Motor neuron (in vitro differentiated cells): ENCODE measurements at places on chromosomes 7 and 10. TPM values are rescaled to one million over a fixed set of nuclear protein-coding genes. Genes with fewer than 3 reads are reported as not detected.

DNA sequence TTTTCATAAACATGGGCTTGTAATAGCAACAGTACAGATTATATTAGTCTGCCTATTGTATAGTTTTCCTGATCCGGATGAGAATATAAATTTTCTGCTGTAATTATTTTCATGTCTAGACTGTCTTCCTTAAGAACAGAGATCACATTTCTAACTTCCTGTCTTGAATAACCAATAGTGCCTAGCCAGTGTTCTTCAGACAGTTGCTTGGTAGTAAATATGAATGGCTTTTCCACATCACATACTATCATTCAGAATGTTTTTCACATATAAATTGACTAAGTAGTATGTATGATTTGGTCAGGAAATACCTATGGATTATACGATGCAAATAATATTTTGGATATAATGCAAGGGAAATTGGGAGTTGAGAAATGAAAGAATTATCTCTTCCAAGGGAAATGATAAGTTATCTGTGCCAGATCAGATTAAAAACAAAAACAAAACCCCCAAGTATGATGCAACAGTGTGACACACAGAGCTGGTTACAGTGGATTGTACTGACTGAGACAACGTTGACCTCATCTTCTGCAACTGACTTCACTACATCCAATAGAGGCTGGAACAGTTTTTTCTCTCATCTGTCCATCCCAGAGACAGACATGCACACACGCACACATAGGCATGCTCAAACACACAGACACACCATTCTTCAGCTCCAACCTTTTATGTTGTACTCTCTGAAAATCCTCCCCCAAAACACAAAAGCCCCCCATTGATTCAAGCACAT lies 16.4 kb downstream of the ITGA8 start:
- no peak for ATAC-seq

GRCh38 chr7:92836489-92836999 lies at the start of gene CDK6:
Gene CDK6, minus strand, starts transcription at chr7:92836573. Its CDS starts 3,250 bp downstream, at chr7:92833323.
- ATAC-seq = peak; percentile 38

FXYD4 gene
- not detected in 2 replicates for total RNA-seq

- peak; percentile 92 for ATAC-seq
These were observed 51.6 kb upstream of the RPA3 start for GRCh38 chr7:7769710-7770627.

DNA sequence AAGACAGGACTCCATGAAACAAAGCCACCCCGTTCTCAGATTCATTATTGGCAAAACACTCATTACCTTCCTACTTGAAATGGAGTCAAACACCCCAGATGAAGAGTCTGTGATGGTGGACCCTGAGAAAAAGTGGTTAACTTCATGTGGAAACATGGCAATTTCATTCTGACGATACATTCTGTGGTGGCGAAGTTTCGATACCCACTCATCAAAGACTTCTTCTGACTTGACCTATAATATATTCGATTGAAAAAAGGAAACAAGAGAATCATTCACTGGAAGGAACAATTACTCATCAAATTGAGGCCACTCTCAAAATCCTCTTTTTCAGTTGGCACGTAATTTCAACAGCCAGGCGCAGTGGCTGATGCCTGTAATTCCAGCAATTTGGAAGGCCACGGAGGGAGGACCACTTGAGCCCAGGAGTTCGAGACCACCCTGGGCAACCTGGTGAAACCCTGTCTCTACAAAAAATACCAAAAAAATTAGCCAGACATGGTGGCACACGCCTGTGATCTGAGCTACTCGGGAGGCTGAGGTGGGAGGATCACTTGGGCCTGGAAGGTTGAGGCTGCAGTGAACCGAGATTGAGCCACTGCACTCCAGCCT lies 108.8 kb upstream of the GSDME start:
- ATAC-seq = no peak

CFAP46 gene
- 2.6 and 2.7 TPM in 2 replicates for total RNA-seq

- no peak for ATAC-seq
These were observed 290.7 kb downstream of the KLF6 start for GRCh38 chr10:3494131-3494837.

- ATAC-seq = peak; percentile 36
These were observed 96.5 kb upstream of the PODXL start for GRCh38 chr7:131652934-131653333.

DNA sequence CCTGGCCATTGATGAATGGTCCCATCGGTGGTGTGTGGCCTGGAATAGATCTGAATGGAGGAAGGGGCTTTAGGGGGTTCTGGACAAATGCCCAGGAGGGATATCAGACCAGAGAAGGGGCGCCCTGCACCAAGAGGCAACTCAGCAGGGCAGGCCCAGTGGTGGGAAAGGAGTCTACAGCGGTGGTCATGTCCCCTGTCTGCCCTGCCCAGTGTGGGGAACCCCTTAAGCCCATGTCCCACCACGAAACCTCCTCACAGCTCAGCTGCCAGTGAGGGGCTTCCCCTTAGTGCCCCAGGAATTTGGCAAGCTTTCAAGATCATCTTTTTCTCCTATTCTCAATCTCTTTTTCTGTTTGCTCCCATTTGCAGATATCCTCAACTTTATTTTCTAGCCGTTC lies 14.1 kb upstream of the CCSER2 start:
- no peak for ATAC-seq

- ATAC-seq = no peak
These were observed 82.6 kb upstream of the SLF2 start for GRCh38 chr10:100829933-100830727.

FAM20C gene
- total RNA-seq = 18.2 and 25.4 TPM in 2 replicates

DNA sequence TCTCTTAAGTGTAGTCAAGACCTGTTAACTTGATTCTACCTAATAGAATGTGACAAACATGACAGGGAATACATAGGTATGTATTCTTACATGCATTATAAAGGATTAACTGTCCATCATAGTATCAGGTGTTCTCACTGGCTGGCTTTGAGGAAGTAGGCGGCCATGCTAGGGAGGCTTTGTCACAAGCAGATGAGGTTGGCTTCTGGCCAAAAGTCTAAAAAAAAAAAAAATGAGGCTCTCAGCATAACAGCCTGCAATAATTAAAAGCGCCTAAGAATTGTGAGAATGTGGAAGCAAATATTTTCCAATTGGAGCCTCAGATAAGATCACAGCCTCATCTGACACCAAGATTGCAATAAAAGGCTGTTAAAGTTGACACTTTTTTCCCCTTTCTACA lies 1256.8 kb upstream of the SORCS1 start:
- no peak for ATAC-seq

DNA sequence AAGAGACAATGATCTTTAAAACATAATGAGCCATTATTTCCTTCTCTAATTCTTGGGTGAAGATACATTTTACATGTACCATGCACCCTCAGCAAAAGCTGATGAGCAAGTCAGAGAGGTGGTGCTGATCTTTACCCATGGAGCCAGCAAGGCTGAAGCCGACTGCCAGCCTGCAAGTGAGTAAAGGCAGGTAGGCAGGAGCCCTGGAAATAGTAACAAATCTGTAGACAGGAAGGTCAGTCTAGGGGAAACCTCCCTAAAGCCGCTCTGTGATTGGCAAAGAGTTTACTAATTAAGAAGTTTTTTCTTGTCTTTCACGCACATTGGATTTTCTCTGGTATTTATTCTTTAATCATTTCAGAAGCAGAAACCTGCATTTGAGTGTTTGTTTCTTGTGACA lies 67.9 kb downstream of the PRKCQ start:
- ATAC-seq = no peak

DNA sequence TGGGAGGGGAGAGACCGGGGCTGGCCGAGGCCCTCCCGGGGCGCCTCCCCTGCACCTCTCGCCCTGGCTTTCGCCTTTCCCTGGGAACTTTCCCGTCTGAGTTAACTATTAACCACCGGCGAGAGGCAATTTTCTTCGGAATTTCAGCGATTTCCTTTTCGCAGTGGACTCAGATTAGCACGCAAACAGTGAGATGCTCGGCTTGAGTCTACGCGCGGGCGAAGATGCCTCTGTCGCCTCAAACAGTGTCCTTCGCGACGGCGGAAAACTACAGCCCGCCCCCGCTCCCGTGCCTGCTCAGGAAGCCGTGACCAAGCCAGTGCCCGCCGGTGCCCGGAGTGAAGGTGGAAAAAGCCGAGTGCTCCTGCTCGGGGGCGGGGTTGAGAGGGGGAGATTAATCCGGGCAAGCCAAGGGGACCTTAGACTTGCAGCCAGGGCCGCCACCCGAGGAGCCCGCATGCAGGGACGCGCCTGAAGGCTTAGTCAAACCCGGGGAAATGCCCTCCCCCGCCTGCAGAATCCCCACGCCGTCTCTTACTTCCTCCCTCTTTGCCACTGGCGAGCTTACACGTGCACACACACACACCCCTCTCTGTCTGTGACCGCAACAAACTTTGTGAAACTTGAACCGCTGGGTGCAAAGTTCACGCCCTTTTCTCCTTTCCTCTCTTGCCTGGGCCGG lies 14.5 kb upstream of the PAX2 start:
- peak; percentile 39 for ATAC-seq

DNA sequence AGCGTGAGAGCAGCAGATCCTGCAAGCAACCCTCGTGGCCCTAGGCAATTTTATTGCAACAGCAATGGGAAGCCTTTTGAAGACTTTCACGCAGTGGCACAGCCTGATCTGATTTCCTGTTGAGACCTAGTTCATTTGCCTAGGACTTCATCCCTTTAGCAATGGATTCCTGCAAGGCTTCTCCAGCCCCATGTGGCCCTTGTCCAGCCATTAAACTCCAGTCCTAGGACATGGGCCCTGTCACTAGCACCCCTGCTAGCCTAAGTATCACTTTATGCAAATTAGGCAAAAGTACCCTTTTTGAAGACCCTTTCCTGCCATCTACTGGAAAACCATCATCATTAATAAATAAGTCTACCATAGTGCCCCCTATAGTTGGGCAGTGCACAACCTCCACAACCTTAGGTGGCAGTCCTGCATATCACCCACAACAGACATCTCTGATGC lies 379.4 kb downstream of the GALNT17 start:
- ATAC-seq = no peak

WNT8B gene
- total RNA-seq = not detected in 2 replicates

- no peak for ATAC-seq
These were observed 280.2 kb upstream of the CHRM2 start for GRCh38 chr7:136588216-136588615.

TRPV5 gene
- 0.14 TPM in 1 of 2 replicates, not detected in the other for total RNA-seq

- peak; percentile 25 for ATAC-seq
These were observed 9.7 kb upstream of the ADCY1 start for GRCh38 chr7:45564485-45564884.

DNA sequence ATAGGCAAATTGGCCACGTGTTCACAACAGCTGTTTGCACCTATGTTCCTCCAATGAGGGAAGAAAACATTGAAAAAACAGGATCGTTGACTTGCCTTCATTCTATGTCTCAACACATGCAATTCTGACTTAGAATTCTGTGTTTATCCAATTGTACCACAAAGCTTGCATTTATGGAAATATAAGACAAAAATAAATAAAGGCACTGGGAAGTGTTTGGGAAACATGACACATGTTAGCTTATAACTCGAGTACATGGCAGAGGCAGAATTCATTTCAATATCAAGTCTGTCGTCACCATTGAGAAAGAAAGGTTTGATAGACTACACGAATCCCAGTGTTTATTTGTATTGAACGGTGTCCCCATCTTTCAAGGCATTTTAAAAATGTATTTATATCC lies 291.2 kb downstream of the AHR start:
- no peak for ATAC-seq

DNA sequence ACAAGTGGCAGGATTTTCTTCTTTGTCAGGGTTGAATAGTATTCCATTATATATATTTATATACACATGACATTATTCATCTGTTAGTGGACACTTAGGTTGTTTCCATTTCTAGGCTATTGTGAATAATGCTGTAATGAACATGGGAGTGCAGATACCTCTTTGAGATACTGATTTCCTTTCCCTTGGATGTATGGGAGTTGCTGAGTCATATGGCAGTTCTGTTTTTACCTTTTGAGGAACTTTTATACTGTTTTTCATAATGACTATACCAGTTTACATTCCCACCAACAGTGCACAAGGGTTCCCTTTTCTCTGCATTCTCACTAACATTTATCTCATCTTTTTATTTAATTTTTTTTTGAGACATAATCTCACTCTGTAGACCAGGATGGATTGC lies 1.8 kb upstream of the CLCN1 start:
- ATAC-seq = no peak

DNA sequence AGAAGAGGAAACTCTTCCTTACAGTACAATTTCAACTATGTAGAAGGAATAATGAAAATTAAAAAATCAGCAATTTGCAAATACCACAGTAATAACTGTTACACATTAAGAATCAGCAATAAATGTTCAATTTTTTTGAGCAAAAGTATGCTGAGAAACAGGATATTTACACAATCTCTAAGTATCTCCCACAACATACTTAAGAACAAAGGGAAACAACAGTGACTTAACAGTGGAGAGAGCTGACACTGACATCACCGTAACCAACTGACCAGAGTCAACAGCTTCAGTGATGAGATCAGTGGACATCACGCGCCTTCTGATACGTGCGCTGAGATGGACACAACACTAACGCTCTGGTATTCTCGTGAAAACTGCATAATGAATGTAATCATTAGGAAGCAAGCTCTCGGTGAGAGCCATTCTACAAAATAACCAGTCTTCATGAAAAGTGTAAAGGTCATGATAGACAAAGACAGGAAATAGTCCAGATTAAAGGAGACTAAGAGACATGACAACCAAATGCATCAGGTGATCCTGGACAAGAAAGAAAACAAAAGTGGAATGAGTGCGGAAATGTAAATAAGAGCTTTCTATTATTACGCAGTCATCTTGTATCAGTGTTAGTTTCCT lies 82.6 kb downstream of the PIP4K2A start:
- peak; percentile 36 for ATAC-seq

GRCh38 chr7:5217851-5218331 lies 27.9 kb downstream of the WIPI2 start:
- ATAC-seq = no peak

- no peak for ATAC-seq
These were observed 20.6 kb upstream of the FAM180A start for GRCh38 chr7:135769005-135769802.

- ATAC-seq = no peak
These were observed 6.5 kb downstream of the UROS start for GRCh38 chr10:125816548-125816947.

PLCE1 gene
- total RNA-seq = 18.3 and 24.2 TPM in 2 replicates

- ATAC-seq = no peak
These were observed 52.0 kb upstream of the ZNRF2 start for GRCh38 chr7:30232391-30232790.

- no peak for ATAC-seq
These were observed 367.8 kb upstream of the IGFBP3 start for GRCh38 chr7:46288861-46289260.

DNA sequence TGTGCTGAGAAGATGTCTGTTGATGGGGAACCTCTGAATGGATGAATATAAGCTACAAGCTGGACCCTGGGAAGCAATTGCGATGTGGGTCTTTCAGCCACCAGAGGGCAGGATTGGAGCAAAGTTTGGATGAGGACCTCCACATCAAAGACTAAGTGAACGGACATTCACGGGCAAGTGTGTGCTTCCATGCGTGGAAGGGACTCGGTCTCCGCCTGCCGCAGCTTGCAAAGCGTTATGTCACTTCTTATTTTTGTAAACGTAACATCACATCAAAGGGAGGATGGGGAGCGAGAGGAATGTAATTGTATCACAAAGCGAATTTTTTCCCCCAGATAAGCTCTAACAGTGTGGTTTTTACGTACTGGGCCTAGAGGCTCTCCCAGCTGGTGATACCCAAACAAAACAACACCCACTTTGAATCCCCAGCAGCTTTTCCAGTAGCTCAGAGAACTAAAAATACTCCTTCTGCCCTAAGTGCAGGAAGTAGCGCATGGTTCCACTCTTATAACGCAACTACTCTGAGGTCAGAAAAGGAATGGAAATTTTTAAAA lies 65.0 kb downstream of the VWA2 start:
- peak; percentile 53 for ATAC-seq

VGF gene
- total RNA-seq = 0.40 and 1.0 TPM in 2 replicates

- peak; percentile 32 for ATAC-seq
These were observed 115.0 kb downstream of the PTPRN2 start for GRCh38 chr7:158472596-158472995.
